Kidney epithelial cell (primary cell): ENCODE measurements at places on chromosomes 12 and 14. TPM values are rescaled to one million over a fixed set of nuclear protein-coding genes. Genes with fewer than 3 reads are reported as not detected.

The CMTM5 gene
- total RNA-seq: not detected in 2 replicates

GRCh38 chr14:73576391-73576790 is 7.4 kb downstream of the ACOT2 start:
- no peak for DNase-seq

- DNase-seq: no peak
These were observed 17.3 kb downstream of the GPRC5A start for GRCh38 chr12:12908711-12909110.

The NPFF gene
- 3.0 TPM in 1 of 2 replicates, not detected in the other for total RNA-seq

The NGB gene
- total RNA-seq: not detected in 2 replicates

The EGLN3 gene
- 1.6 TPM in 2 replicates for total RNA-seq

GRCh38 chr14:98803196-98803595 is 468.8 kb downstream of the BCL11B start:
- no peak for DNase-seq

DNA sequence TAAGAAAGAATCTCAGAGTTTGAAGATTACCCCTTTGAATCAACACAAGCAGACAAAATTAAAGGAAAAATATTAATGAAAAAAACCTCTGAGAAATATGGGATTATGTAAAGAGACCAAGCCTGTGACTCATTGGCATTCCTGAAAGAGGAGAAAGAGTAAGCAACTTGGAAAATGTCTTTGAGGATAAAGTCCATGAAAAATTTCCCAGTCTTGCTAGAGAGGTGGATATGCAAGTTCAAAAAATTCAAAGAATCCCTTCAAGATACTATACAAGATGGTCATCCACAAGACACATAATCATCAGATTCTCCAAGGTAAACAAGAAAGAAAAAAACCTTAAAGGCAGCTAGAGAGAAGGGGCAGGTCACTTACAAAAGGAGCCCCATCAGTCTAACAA is 13.3 kb downstream of the SLCO1B1 start:
- DNase-seq: no peak

The GARIN6 gene
- not detected in 2 replicates for total RNA-seq

DNA sequence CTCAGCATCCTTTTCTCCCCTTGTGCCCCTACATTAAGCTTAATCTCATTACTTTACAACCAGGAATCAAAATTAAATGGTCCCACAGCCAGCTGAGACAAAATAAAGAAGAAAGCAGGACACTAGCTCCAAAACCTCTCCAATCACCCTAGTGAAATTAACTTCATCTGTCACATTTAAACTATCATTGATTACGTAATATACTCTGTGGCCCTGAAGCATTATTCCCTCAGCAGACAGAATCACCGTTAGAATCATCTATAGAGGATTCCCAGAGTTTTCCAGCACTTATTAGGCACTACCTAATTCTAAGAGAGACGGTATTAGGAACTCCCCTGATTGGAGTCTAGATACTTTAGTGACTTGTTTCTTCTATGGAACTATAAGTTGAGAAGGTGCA is at the start of gene OR4K17:
TSS of gene OR4K17 (plus strand) at position 302 of the 400 bp plus-strand sequence. CDS start 6,761 bp downstream, outside the sequence.
- no peak for DNase-seq

DNA sequence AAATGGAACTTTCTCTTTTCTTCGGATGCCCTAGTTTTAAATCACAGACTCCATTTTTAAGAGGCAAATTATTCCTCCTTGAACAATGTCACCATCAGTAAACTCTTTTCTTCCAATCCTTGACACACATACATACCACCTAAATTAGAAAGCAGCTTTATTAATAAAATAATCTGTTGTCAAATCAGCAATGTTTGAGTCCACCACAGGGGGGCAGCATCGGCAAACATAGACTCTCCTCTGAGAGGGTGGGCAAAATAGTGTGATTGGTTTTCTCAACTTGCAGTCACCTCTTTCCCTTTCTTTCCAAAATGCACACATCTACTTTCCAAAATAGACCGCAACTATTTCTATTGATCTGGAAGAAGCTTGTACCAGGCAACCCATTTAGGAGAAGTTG is 438.4 kb upstream of the OR4E1 start:
- no peak for DNase-seq

The APOF gene
- not detected in 2 replicates for total RNA-seq

GRCh38 chr14:22070119-22070982 is 396.7 kb upstream of the OR4E1 start:
- no peak for DNase-seq

DNA sequence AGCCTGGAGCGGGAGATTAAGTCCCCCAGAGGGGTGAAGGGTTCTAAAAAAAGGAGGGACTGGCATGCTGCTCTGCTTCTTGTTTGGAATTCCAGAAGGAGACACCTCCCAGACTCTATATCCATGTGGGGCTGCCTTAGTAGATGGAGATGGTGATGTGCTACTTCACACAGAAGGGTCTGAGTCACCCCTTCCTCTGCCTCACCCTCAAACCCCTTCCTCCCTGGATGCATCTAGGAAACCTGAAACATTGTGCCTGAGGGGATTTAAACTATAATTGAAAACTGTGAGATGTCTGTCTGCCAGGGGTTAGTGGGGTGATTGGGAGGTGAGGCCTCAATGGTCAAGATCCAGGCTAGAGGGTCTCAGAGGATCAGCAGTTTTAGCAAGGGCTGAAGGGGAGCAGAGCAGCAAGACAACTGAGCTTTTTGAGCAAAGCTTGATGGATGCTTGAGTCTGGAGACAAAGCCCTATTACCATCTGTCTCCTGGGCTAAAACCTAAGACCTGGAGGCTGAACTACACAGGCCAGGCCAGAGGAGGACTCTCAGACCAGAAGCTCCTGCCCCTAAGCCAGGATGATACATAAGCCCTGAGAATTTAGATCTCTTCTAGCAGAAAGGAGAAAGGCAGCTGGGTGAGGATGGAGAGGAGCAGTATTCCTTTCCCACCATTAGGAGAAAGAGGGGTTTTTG is 314.7 kb upstream of the ATP2B1 start:
- no peak for DNase-seq

GRCh38 chr12:120093336-120093591 is 23.3 kb downstream of the RAB35 start:
- no peak for DNase-seq

DNA sequence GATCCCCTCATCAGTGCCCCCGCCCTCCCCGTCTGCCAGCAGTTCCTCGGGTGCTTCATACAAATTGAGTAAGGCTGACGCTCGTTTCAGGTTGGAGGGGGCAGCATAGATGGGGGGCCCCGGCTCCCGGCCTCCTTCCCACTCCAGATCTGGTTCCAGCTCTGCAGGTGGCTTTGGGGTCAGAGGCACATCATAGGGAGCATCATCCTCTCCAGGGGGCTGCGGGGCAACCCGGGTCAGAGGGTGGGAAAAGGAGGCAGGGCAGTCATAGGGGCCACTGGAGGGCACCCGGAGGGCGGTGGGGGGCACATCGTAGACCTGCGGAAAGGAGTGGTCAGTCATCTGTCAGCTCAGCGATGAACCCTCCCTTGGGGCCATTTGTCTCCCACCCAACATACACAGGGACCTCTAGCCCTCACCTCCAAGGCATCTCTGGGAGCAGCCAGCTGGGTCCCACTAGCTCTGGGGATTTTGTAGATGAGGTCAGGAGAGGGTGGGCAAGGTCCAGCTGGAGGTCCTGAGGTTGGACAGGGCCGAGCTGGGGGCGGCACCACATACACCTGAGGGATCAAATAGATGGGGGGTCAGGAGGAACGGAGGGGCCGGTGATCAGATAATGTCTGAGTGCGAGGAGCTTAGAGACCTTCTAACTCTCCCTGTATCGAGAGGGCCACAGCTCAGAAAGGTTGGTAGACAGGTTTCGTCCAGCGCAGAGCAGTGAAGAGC is 5.1 kb downstream of the EFS start:
- DNase-seq: no peak

The JPH4 gene
- total RNA-seq: 1.0 and 1.1 TPM in 2 replicates

The GALNT8 gene
- 0.55 and 1.4 TPM in 2 replicates for total RNA-seq

DNA sequence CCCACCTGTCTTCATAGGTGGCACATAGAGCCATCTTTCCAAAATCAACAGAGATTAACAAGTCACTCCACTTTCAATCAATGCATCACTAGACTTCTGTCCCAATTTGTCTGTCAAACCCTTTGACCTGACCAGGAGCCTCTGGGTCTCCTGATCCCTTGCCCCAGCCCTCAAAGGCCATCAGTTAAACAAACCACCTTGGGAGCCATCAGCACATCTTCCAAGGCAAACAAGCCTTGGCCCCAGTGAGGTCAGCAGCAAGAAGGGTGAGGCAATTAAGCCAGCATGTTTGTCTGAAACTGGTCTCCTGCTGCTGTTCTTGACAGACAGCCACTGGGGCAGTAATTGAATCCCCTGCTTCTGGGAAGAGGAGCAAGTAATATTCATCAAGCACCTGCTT is 742.8 kb upstream of the TBX3 start:
- no peak for DNase-seq

DNA sequence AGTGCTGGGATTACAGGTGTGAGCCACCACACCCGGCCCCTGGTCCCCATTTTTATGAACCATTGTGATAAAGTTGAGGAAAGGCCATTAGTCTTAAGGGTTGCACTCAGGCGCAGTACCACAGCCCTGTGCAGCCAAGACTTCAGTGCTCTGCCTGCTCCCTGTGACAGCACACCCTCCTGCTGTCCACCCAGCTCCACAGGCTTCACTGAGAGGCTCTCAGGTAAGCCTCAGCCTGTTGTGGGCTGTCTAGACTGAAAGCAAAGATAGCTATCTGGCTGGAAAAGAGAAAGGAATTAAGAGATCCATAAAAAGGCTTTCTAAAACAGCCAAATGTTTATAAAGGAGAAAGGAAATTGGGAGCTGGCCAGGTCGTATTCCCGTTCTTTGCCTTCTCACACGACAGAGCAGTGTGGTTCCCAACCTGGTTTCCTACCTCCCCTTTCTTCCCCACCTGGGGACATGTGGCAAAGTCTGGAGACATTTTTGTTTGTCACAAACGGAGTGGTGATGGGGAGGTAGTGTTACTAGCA is 19.1 kb upstream of the DNM1L start:
- DNase-seq: no peak

GRCh38 chr12:79566452-79567174 is 124.2 kb downstream of the PAWR start:
- no peak for DNase-seq

The CPNE6 gene
- not detected in 2 replicates for total RNA-seq

GRCh38 chr14:52473557-52473956 is 78.7 kb downstream of the TXNDC16 start:
- peak; percentile 14 for DNase-seq

DNA sequence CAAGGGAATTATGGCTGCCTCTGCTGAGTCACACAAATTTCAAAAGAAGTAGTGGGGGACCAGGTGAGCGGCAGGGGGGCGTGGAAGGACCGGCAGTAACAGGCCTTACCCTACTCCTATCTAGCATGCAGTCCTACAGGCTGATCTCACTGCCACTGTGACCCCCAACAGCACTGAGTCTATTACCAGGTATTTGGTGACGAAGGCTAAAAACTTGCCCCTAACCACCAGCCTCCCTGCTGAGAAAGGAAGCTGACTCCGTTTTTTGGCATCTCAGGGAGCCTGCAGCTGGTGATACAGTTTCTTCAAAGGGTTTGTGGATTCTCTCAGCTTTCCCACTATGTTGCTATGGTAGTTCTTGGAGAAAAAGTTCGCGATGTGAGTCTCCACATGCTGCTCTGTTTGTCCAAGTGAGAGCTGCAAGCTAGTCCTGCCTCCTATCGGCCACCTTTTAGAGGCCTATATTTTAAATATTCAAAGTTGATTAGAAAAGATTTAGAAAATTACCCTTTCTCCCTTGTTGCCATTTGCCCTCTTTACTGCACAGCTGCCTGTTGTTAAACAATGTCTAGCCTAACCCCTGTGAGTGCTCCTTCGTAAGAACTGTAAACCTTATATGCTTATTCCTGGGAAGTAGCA is 57.1 kb upstream of the SLCO1B1 start:
- no peak for DNase-seq

The LRIG3 gene
- total RNA-seq: 57.9 and 72.2 TPM in 2 replicates

DNA sequence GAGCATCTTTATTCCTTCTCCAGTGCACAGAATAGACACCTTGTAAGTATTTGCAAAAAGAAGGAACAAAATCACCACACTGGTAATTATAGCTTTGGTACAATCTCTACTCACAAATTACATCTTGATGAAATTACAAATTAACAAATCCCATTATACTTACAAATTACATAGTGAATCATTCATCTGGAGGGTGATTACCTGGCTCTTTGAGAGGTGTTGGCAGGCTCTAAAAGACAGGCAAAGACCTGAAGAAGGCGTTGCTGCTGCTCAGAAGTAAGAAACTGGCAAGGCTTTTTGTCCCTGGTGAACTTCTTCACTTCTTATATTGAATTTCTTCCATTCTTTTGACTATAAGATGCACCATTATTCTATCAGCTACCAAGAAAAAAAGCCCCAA is 21.7 kb upstream of the LMNTD1 start:
- DNase-seq: no peak

The PARPBP gene
- total RNA-seq: 5.6 and 5.9 TPM in 2 replicates

DNA sequence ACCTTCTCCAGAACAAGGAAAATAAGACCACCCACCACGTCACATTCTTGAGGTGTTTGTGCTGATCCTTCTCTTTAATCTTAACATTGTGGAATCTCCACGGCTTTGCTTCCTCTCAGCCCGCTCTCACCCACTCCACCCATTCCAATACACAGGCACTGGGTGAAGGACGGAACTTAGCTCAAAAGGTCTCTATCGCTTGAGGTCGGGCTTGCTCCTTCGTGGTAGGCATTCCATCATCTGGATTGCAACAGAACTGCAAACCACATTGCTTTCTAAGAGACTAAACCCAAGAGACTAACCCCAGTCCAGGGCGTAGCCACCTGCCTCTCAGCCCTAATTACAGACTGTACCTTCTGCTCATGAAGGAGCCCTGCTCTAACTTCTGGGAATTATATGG is 24.0 kb upstream of the MDM2 start:
- no peak for DNase-seq

DNA sequence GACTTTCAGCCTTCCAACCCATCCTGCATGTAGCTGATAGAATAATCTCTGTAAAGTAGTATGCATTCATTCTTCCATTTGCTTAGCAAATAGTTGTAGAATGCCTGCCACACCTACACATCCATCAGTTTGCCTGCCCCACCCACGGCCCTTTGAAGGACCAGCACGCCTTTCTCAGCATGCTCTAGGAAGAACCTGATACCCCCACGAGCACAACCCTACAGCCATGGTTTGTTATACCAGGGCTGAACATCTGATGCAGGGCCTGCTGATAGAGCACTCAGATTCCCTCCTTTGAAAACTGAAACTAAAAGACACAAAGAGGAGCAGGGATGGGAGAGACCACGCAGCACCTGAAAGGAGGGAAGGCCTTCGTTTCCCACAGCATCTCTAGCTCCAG is 205.1 kb downstream of the ANO2 start:
- no peak for DNase-seq

The LIN7A gene
- 0.79 and 1.3 TPM in 2 replicates for total RNA-seq
